ENCODE measurements at places on chromosomes 6 and 20. TPM values are rescaled to one million over a fixed set of nuclear protein-coding genes. Genes with fewer than 3 reads are reported as not detected.

DNA sequence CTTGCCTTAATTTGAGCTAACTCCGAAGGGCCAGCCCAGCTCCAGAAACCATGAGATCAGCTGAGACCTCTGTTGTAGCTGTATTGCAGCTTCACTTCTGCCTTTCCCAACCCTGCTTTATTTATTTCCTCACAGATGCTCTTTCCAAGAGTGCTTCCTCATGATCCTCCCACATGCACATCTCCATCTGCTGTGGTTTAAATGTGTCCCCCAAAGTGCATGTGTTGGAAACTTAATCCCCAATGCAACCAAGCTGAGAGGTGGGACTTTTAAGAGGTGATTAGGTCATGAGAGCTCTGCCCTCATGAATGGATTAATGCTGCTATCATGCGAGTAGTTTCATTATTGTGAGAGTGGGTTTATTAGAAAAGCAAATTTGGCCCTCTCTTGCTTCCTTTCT, 164.4 kb upstream of the TAB2 start:
- no peak for DNase-seq

DNA sequence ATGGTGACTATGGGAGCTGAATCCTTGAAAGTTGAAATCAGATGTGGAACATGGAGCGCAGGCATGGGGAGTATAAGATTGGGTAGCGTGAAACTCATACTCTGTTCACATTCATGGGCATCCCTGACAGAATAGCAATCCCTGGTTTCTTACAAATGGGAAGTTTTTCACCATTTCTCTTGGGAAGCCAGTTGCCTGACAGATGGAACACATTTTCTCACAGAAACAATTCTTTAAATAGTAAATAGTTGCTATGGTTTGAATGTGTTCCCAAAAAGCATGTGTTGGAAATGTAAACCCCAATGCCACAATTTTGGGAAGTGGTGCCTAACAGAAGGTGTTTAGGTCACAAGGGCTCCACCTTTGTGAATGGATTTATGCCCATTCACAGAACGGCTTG, 262.8 kb upstream of the HS3ST5 start:
- no peak for DNase-seq

GRCh38 chr6:158801655-158802294, 17.4 kb downstream of the EZR start:
- no peak for DNase-seq

DNA sequence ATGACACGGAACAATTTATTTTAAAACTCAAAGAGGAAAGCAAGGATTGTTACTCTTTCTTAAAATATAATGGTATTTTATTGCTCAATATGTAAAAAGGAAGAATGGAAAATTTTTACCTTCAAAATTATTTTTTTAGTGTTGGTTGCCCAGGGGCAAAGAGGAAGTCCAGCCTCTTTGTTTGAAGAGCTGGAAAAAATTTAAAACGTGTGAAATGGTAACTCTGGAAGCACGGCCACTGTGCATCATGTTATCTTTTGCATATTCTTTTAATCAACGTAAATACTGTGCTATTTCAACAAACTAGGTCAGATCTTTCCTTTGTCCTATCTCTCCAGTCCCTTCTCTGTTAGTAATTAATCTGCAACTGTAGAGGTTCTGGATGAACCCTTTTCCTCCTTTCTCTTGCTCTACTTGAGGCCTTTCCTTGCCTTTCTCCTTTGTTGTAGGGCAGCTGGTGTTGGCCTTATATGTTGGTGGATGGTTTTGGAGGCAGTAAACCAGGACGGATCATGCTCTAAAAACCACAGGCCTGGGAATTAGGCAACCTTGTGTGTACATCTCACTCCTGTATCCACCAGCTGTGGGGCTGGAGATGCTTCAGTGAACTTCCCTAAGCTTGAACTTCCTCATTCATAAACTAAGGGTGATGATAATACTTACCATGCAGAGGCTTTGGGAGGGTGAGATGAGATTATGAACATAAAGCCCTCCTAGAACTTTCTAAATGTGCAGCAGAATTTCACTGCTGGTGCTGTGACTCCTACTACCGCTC, 143.3 kb downstream of the PRL start:
- DNase-seq = no peak

DNA sequence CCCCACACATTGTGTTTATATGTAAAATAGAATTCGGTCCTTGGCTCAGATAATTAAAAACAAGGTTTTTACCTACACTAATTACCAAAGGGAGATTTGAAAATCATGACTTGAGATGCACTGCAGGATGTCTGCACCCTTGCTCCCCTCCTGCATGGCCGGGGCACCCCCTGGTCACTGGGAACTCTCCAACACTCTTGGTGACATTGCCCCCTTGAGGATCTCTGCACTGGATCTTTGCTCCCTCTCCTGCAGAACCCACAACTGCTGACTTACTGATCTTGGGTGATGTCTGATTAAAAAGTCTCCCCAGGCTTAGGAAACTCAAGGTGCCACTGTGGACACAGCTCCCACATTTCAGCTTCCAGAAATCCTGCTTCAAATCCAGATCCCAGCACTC, 17.1 kb upstream of the CSNK2A1 start:
- no peak for DNase-seq

GRCh38 chr6:113331021-113331420, 526.1 kb upstream of the MARCKS start:
- DNase-seq = no peak

GRCh38 chr6:14705841-14706377, 540.0 kb upstream of the JARID2 start:
- peak; percentile 43 for DNase-seq

GRCh38 chr20:62642051-62642665, at the start of gene SLCO4A1:
TSS of gene SLCO4A1 (plus strand) at chr20:62642503. CDS start at chr20:62656455, 13,952 bp downstream.
- DNase-seq = peak; percentile 68

GRCh38 chr6:142387997-142388815, 86.4 kb downstream of the ADGRG6 start:
- peak; percentile 66 for DNase-seq

DNA sequence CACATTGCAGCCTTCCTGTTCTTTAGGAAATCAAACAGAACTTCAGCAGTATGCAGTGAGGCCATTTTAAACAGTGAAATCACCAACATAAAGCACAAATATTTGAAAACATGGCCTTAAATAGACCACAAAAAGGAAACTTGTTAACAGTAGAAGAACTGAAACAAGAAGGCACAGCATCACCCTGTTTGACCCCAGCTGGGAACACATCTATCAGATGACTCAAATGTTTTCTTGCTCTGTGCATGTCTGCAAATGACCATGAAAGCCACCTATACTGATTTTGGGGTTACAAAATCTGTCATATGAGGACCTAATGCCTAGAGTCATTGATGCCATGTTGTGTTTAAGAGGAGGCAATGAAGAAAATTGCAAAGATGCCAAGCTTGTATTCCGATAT, 123.8 kb upstream of the ADGRF1 start:
- no peak for DNase-seq

DNA sequence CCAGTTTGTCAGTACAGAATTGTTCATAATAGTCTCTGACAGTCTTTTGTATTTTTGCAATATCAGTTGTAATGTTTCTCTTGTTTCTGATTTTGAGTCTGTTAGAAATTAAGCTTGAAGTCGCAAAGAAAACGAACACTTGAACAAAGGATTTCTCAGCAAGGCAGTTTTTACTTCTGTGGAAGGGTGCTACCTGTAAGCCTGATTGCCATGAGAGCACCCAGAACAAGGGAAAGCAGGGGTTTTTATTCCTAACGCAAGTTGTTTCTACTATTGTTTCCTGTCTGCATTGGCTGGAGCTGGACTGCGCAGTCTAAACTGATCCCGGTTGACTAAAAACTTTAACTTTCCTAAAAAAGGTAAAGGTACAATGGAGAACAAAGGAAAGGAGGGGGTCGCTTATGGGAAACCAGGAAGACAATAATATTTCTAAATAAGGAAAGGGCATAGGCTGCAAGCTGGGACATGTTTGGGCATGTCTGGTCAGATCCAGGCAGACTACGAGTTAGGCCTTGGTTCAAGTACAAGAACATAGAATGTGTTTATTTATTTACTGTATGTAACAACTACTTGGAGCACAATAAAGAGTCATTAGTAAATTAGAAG, 28.5 kb downstream of the HLA-B start:
- no peak for DNase-seq

DNA sequence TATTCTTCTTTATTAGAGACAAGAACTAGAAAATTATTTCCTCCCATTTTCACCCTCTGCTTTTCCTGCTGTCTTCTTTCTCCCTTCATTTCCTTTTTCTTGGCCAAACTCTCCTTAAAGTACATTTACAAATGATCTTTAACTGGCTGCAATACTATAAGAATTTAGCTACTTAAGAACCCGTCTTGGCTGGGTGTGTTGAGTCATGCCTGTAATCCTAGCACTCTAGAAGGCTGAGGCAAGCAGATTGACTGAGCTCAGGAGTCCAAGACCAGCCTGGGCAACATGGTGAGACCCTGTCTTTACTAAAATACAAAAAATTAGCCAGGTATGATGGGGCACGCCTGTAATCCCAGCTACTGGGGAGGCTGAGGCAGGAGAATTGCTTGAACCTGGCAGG, 39.3 kb upstream of the SRPK1 start:
- no peak for DNase-seq

DNA sequence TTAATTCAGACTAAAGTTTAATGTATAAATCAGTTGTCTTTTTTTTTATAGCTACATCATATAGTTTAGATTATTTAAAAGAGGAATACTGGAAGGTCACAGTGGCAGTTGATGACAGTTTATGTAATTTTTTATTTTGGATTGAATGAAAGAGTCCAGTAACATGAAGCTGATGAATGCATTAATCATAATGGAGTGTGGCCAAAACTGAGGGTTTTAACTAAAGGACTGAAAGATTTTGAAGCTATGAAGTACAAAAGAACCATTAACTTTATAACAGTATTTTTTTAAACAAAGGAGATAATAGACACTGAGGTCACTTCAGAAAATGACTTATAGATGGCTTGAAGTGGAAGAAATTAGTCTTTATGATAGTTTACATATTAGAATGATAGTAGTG, 41.3 kb downstream of the TRMT11 start:
- DNase-seq = no peak

Gene GOPC
- 14.1 TPM for total RNA-seq
